Activated naive CD8-positive, alpha-beta T cell treated with anti-CD3 and anti-CD28 coated beads, Interleukin-2, amount 50 U/mL, for 16 hours (primary cell): ENCODE measurements at places on chromosomes 6 and 20.

- peak; percentile 38 for DNase-seq
Measured at GRCh38 chr6:31660381-31661261, at the start of gene C6orf47. Gene C6orf47, minus strand, starts transcription at chr6:31660778. Its CDS starts 831 bp downstream, at chr6:31659947.

- no peak for DNase-seq
Measured at GRCh38 chr20:31415653-31416052, 9.6 kb upstream of the DEFB121 start.

DNA sequence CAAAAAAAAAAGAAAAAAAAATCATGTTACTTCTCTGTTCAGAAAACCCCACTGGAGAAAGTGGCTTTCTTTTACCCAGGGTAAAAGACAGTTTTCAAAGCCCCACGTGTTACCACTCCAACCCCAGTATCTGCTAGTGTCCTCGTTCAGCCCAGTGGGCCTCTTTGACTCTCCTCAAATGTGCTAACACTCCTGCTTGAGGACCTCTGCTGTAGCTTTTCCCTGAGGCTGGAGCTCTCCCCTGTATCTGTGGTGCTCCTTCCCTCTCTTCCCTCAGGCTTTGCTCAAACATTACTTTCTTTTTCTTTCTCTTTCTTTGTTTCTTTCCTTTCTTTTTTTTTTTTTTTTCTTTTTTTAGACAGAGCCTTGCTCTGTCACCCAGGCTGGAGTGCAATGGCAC, 15.3 kb downstream of the SEC23B start:
- no peak for DNase-seq

DNA sequence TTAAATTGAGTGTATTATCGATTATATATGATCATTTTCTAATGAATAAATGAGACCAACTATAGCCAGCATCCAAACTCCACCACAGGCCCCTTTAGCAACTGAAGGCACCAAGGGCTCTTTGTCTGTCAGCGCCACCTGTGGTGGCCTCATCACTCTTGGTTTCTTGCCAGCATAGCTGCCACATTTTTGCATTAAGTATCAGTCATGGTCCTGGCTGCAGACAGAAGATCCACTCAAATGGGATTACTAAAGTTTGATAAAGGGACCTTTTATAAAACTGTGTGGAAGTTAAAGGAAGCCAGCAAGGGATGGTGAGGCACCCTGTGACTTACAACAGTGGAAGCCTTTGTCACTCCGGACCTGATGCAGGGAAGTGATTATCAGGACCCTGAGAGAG, 162.9 kb downstream of the C6orf118 start:
- DNase-seq, result no peak

- DNase-seq, result no peak
Measured at GRCh38 chr20:31922181-31922580, 29.7 kb downstream of the PDRG1 start.
